ENCODE measurements at places on chromosomes 1 and 21. TPM values are rescaled to one million over a fixed set of nuclear protein-coding genes. Genes with fewer than 3 reads are reported as not detected.

Gene CDC20
- total RNA-seq: 0.42 TPM

Gene AMY1C
- total RNA-seq: not detected

GRCh38 chr1:217417363-217417762, 213.5 kb downstream of the GPATCH2 start:
- no peak for DNase-seq

DNA sequence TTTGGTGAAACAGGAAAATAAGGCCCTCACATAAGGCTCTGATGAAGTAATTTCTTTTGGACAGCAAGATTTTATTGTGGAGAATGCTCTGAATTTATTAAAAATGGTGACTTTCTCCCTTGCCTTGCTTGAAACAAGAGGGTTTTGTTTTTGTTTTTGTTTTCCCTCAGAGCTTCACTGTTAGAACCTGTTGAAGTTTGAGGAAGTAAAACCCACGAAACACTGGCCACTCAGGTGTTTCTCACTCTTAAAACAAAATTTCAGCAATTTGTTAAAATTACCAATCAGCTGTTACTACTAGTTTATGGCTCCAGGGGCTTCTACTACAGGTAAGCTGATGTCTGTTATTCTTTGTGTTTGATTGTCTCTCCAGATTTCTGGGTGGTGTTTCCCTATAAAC, 112.6 kb upstream of the B3GALT2 start:
- DNase-seq: no peak

Gene KCNJ10
- total RNA-seq: 9.4 TPM

- no peak for DNase-seq
Measured at GRCh38 chr1:96865731-96866685, 144.4 kb downstream of the PTBP2 start.

Gene CHIA
- total RNA-seq: not detected
